ENCODE measurements at places on chromosomes 3 and 15.

DNA sequence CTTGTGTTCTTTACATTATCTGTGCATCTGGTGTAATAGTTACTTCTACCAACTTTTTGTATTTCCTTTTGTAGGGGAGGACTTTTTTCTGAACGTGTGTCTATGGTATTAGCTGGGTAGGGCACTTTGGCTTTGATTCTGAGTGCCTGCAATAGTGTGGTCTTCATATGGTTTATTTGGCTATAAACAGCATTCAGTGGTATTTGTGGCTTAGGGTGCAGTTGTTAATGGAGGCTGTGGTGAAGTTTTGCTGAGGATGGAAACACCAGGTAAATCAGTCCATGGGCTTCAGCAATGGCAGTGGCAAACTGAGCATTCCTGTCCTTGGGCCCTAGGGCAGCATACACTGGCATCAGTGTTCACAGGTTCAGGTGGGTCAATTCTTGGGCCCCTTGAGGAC, 230.6 kb upstream of the CTNNB1 start:
- no peak for DNase-seq

GRCh38 chr3:46484388-46484787, 13.4 kb upstream of the RTP3 start:
- no peak for DNase-seq

- DNase-seq = no peak
These were observed 932 bp downstream of the PRR23C start for GRCh38 chr3:139043554-139044365.

GRCh38 chr3:119098619-119099222, 47.2 kb upstream of the TEX55 start:
- DNase-seq = peak; percentile 4

GRCh38 chr3:77917225-77917624, 877.3 kb downstream of the ROBO2 start:
- no peak for DNase-seq

- DNase-seq = no peak
These were observed 43.4 kb downstream of the MYO5A start for GRCh38 chr15:52485290-52485689.

DNA sequence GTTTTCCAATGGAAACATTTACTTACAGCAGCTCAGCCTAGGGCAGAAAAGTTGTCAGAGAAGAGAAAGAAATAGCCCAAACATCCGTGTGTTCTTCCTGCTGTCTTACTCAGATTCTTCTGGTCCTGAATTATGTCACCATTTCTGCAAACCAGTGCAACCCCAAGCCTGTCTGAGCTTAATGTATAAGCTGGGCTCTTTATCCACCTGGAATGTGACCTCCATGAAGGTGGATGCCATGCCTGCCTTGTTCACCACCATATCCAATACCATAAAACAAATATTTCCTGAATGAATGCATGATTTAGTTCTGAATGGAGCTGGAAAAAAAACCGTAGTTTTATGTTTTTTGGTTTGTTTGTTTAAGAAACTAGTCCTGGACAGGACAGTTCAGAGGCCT, 150.9 kb downstream of the RYR3 start:
- no peak for DNase-seq

- no peak for DNase-seq
These were observed 233.2 kb downstream of the FGF12 start for GRCh38 chr3:192494174-192494573.

- no peak for DNase-seq
These were observed 37.4 kb upstream of the LDHAL6B start for GRCh38 chr15:59169251-59169708.

- DNase-seq = no peak
These were observed 45.9 kb downstream of the CGNL1 start for GRCh38 chr15:57422113-57422754.

DNA sequence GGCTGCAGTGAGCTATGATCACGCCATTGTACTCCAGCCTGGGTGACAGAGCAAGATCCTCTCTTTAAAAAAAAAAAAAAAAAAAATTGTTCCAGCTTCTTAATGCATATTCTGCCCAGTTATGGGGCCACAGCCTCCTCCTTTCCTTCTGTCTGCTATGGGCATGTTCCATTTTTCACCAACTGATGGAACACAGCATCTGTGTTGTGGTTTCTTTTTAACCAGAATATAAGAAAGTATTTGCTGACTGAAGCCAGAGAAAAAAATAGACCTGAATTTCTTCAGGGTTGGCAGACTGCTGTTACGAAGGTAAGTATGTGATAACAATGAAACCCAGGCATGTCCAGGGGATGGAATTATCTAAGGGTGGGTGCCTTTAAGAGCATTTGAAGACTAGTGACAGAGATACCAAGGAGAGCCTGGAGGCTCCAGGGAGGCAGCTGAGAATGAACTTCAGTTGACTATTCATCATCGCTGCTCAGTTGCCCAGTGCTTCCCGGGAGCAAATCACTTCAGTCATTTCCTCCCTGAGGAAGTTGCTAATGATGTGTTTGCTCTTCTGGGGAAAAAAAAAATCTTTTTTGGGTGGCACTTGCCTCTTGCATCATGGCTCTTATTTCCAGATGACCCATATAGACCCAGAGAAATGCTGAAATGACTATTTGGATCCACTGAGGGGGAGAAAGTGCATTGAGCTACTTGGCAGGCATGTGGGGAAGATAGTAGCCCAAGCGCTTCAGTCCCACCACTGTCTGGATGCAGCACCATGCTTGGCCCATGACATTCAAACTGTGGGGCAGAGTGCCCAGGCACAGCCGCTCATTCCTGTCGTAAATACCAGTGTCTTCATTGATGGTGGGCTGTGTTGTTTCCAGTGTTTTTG, 14.5 kb downstream of the NCBP2 start:
- DNase-seq = no peak

GRCh38 chr3:37923569-37924040, 61.9 kb downstream of the CTDSPL start:
- no peak for DNase-seq

DNA sequence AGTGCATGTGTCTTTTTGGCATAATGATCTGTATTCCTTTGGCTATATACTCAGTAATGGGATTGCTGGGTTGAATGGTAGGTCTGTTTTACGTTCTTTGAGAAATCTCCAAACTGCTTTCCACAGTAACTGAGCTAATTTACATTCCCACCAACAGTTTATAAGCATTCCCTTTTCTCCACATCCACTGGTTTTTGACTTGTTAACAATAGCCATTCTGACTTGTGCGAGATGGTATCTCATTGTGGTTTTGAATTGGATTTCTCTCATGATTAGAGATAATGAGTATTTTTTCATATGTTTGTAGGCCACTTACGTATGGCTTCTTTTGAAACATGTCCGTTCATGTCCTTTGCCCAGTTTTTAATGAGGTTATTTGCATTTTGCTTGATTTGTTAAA, 117.7 kb downstream of the CHCHD4 start:
- DNase-seq = no peak

DNA sequence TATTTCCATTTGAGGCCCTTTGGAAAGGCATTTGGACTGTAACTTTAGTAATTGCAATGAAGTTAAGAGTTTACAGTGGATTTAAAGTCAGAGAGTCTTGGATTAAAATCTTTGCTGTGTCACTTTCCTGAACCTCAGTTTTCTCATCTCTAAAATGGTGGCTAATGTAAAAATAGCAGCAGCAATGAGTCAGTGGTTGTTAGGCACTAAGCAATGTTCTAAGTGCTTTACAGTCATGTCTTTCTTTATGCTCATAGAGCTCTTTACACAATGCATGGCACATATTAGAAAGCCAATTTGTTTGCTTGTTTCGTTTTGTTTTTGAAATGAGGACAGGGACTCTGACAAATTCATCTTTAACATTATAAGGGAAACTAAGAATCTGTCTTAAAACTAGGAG, 222.7 kb upstream of the DNAJC19 start:
- no peak for DNase-seq

DNA sequence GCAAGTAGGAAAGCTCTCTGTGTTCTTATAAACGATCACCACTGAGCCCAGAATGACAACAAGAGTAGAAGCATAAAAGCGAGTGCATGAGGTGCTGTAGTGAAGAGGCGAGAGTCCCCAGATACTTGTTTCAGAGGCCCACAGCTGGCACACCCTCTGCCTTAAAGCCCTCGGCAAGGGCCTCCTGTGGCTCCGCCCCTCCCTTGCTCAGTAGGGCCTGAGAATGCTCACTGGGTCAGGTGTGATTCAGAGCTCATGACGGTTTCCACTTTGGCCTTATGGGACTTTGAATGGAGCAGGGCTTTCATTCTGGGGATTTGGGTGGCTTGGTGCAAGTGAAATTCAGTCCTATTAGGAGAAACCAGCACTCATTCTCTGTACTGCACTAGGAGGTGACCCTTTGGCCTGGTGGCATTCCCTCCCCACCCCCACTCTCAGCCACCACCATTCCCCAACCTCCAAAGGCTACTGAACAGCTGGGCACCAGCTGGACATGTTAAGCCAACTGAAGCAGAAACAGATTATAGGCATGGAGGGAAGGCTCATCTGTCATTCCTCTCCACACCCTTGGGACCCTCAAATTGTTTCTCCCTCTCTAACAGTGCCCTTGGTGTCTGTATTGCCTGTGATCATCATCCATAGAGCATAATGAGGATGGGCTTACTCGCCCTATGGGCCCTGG, 109.6 kb upstream of the CTDSPL start:
- no peak for DNase-seq

GRCh38 chr3:187616307-187616972, 53.8 kb downstream of the SST start:
- DNase-seq = no peak

- peak; percentile 15 for DNase-seq
These were observed 27.5 kb upstream of the MASP1 start for GRCh38 chr3:187318819-187319616.

- DNase-seq = no peak
These were observed 24.9 kb downstream of the SLCO2A1 start for GRCh38 chr3:134004841-134005240.

GRCh38 chr15:91694131-91694830, 159.2 kb upstream of the SLCO3A1 start:
- no peak for DNase-seq

DNA sequence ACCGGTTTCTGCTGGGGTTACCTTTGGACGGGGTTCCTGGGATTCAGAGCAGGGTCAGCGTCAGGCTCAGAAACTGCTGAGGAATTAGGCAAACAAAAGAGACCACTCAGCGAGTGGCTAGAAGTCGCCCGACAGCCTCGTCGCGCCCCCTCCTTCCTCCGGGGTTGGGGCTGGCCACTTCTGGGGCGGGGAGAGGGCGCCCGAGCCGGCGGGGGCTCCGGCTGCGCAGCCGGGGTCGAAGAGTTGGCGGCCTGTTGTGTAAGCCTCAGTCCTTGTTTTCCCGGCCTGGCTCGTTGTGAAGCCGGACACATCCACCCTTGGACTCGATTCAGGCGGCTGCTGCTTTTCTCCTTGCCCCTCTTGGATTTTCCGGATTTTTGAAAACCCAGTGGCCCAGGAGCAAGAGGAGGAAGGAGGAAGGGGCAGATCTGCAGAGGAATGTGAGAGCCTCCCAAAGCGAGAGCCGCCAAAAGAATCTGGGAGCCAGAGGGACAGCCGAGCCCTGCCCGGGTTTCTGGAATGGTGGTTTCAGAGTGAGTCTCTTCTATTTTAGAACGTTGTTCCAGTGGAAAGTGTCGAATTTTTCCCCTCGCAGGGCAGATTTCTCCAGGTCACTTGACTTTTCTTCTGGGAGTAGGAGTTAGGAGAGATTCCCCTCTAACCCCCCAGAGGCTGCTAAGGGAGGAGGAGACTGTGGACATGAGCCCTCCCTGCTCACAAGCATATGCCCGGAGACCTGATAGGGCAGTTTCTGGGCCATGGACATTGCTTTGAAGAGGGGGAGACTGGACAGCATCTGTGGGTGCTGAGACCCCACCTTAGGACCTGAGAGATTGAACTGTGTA, 666 bp downstream of the SNX33 start:
- no peak for DNase-seq

- DNase-seq = no peak
These were observed 490.0 kb downstream of the EDEM1 start for GRCh38 chr3:5677555-5677954.

DNA sequence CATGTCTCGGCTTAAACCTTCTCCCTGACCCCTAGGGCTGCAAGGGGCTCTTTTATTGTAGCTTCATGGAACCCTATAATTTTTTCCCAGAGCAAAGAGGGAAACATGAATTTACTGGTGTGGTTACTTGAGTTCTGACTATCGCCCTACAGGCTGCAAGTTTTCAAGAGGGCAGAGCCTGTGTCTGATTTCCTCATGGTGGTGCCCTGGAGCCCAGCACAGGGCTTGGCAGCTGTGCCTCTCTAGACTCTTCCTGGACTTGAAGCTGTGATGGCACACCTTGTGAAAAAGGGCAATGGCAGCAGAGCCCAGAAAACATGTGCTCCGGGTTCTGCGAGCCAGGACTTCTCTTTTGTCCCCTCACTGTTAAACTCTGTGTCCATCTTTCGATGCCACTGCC, 34.2 kb upstream of the TF start:
- no peak for DNase-seq

GRCh38 chr3:78957456-78957855, 810.3 kb downstream of the ROBO1 start:
- no peak for DNase-seq

DNA sequence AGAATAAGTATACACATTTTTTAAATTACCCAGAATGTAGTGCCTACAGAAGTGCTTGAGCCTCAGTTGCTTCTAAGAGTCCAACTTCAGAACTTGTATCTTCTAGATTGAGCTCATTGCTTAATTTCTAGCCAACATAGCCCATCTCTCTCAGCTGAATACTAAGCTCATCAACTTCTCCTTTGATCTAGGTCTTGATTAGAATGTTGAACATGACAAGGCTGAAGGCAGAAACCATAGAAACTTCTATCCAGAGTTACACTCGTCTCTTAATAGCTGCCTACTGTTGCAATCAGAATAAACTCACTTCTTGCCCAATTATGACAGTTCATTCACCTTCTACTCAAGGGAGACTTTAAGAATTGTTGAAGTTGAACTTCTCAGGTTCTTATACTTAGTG, 327.3 kb upstream of the THBS1 start:
- no peak for DNase-seq

DNA sequence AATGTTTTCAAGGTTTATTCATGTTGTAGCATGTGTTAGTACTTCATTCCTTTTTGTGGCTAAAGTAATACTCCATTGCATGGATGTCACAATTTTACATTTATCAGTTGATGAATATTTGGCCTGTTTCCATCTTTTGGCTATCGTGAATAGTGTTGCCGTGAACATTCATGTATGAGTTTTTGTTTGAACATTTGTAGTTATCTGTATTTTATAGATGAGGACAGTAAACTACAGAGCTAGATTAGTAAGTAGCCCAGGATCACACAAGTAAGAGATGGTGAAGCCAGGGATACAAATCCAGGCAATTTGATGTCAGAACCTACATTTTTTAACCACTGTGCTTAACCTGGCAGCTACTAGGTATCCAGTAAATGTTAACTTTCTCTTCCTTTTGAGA, 63.2 kb downstream of the ASTE1 start:
- DNase-seq = no peak

All from left renal cortex interstitium (tissue), 4 donors.